ENCODE measurements at places on chromosomes 5 and 9. TPM values are rescaled to one million over a fixed set of nuclear protein-coding genes. Genes with fewer than 3 reads are reported as not detected.
A peak's percentile ranks its signal among the peaks of the same experiment; 100 is the strongest.

DNA sequence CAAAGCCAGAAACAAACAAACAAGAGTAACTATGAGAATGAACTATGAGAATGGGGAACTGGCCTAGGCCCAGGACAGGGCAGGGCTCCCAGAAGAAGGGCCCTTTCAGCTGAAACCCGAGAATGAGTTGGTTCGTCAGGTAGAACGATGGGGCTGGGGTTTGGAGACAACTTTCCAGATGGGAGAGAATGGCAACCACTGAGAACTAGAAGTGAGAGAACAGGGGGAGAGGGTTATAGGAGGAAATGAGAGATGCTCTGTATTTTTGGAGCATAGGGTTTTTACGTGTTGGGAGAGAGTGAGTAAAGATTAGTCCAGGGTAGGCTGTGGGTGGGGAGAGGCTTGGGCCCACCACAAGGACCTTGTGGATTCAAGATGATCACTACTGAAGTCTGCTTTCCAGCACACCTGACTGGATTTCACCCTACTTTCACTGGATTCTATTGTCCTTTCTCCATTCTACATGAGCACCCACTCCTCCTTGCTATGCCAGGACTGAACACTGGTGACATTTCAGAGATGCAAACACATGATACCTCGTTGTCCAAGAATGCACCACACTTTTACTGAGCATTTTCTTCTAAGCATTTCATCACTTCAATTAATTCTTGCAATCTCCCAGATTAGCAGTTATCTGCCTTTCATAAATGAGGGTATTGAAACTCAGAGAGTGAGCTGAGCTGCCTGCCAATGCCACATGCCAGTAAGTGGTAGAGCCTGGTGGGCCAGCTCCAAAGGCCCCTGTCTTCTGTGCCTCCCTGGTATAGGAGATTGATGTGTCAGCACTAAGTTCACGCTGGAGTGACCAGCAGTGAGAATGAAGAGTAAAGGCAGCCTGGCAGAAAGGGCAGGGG, 3.2 kb upstream of the TMEM268 start:
- H3K27me3 ChIP-seq: no peaks in the 10 kb centered on the region
- DNase-seq: no peak
- no peak overlapping the region for H3K4me3 ChIP-seq
- H3K27ac ChIP-seq: no peak overlapping the region

- H3K4me3 ChIP-seq: no peak overlapping the region
- DNase-seq: no peak
- no peak overlapping the region for H3K27ac ChIP-seq
These were observed 231.7 kb upstream of the CDH12 start for GRCh38 chr5:23084815-23085214.

DNA sequence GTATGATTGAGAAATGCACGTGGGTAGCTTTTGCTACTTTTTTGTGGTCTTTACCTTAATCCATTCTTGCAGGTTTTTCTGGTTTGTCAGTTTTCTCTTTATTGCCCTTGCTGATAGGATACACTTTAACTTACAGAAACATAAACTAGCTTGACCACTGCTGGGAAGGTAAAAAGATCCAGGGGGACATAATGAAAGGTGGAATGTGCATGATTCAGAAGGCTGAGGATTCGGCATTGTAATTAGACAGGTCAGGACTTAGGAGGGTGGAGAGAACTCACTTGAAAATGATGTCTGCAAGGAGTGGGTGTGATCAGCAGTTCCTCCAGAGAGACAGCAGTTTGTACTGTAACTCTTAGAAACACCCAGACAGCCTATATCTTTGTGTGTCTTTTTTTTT, 19.8 kb upstream of the TXNDC8 start:
- no peaks in the 10 kb centered on the region for H3K27me3 ChIP-seq
- DNase-seq: no peak
- H3K36me3 ChIP-seq: no peaks in the 10 kb centered on the region
- H3K4me1 ChIP-seq: no peaks in the 10 kb centered on the region
- H3K27ac ChIP-seq: no peak overlapping the region
- no peak overlapping the region for H3K4me3 ChIP-seq

DNA sequence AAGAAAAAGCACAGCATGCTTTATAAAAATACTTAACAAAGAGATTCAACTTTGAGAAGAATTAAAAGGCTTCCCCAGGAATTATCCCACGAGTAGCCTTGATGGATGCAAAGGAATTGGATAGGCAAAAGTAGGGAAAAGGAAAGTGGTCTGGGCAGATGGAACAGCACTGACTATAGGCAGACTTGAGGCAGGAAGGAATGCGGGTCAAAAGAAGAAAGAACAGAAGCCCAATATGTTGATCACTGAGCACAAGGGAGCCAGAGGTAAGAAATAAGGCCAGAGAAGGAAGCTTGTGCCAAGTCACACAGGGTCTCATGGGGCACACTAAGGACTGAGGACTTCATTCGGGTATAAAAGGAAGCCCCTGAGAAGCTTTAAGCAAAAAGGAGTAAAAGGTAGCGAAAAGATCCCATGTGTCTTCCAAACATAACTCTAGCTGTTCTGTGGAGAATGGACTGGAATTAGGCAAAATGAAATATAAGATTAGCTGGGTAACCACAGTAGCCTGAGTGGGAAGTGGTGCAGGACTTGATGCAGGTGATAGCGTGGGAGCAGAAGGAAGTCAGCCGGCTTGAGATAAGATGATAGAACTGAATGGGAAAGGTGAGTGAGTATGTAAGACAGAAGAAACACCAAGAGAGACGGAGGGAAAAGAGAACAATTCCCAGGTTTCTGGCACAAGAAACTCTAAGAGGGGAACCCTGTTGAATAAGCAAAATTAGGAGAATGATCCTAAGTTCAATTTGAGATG, 106.6 kb downstream of the DENND1A start:
- H3K27me3 ChIP-seq: no peaks in the 10 kb centered on the region
- no peak overlapping the region for H3K4me3 ChIP-seq
- no peak overlapping the region for H3K27ac ChIP-seq
- H3K36me3 ChIP-seq: no peaks in the 10 kb centered on the region
- H3K4me1 ChIP-seq: no peaks in the 10 kb centered on the region
- no peak for DNase-seq

- H3K27ac ChIP-seq: no peak overlapping the region
- H3K4me3 ChIP-seq: no peak overlapping the region
- no peaks in the 10 kb centered on the region for H3K27me3 ChIP-seq
- DNase-seq: no peak
- no peaks in the 10 kb centered on the region for H3K4me1 ChIP-seq
These were observed 23.1 kb downstream of the FREM1 start for GRCh38 chr9:14887149-14887548.

DNA sequence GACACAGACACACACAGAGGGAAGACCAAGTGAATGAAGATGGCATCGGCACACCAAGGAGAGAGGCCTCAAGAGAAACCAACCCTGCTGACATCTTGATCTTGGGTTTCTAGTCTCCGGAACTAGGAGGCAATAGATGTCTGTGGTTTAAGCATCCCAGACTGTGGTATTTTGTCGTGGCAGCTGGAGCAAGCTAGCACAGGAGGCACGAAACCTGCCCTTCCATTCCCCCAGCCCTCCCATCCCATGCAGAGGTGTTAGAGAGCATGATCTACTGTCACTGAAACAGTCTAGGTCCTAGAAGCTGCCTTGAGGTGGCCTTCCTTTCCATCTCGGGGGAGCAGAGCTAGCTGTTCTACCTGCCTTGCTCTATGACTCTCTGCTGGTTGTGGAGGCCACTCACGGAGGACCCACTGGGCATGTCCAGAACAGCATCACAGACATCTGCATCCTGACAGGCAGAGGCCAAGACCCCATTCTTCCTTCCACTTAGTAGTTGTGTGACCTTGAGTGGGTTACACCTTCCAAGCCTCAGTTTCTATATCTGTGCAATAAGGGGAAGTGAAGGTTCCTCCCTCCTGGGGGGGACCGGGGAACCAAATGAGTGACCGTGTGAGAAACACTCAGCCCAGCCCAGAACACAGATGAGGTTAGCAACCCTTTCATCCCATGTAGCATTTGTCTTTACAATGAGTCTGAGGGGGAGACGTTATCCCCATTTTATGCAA, 134.3 kb upstream of the BOD1 start:
- no peak overlapping the region for H3K27ac ChIP-seq
- H3K4me1 ChIP-seq: no peaks in the 10 kb centered on the region
- H3K27me3 ChIP-seq: no peaks in the 10 kb centered on the region

- peak overlapping the region; percentile 61 for H3K4me3 ChIP-seq
- no peaks in the 10 kb centered on the region for H3K36me3 ChIP-seq
- H3K27ac ChIP-seq: peak overlapping the region; percentile 94
- peaks cover 62% of the 10 kb centered on the region for H3K27me3 ChIP-seq
- peak; percentile 49 for DNase-seq
These were observed 5.7 kb upstream of the EGFL7 start for GRCh38 chr9:136656795-136657611.

DNA sequence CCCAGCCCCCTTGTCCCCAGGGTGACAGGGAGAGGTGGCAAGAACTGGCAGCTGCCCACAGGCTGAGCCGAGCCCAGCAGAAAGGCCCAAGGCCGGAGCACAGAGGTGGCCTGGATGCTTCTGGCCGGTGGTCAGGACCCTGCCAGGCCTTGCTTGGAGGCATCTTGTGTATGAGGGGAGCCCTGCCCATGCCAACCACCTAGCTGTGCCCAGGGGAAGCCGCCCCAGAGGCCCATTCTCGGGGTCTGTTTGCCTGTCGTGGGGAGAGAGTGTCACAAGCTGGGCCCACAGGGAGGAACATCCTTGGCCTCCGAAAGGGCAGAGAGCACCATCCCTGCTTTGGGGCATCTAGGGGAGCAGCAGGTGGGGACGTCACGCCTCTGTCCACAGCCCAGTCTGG, 10.0 kb downstream of the NKD2 start:
- peak; percentile 38 for DNase-seq
- peaks cover 9% of the 10 kb centered on the region for H3K4me1 ChIP-seq
- H3K4me3 ChIP-seq: no peak overlapping the region
- H3K27ac ChIP-seq: no peak overlapping the region
- no peaks in the 10 kb centered on the region for H3K36me3 ChIP-seq

- H3K4me1 ChIP-seq: peaks cover 27% of the 10 kb centered on the region
- no peak overlapping the region for H3K27ac ChIP-seq
- no peaks in the 10 kb centered on the region for H3K27me3 ChIP-seq
- no peak for DNase-seq
- H3K36me3 ChIP-seq: peaks cover 2% of the 10 kb centered on the region
- no peak overlapping the region for H3K4me3 ChIP-seq
These were observed 1.7 kb upstream of the GNG10 start for GRCh38 chr9:111659691-111660090.

- no peak for DNase-seq
- H3K27me3 ChIP-seq: no peaks in the 10 kb centered on the region
- no peaks in the 10 kb centered on the region for H3K36me3 ChIP-seq
- no peak overlapping the region for H3K27ac ChIP-seq
These were observed 312.8 kb upstream of the CTNND2 start for GRCh38 chr5:12217039-12217438.

The PITX1 gene
- total RNA-seq: 0.47 TPM

GRCh38 chr5:157150995-157151394, 8.3 kb upstream of the MED7 start:
- H3K27ac ChIP-seq: no peak overlapping the region
- H3K4me3 ChIP-seq: no peak overlapping the region
- no peaks in the 10 kb centered on the region for H3K27me3 ChIP-seq
- DNase-seq: no peak
- H3K36me3 ChIP-seq: no peaks in the 10 kb centered on the region

DNA sequence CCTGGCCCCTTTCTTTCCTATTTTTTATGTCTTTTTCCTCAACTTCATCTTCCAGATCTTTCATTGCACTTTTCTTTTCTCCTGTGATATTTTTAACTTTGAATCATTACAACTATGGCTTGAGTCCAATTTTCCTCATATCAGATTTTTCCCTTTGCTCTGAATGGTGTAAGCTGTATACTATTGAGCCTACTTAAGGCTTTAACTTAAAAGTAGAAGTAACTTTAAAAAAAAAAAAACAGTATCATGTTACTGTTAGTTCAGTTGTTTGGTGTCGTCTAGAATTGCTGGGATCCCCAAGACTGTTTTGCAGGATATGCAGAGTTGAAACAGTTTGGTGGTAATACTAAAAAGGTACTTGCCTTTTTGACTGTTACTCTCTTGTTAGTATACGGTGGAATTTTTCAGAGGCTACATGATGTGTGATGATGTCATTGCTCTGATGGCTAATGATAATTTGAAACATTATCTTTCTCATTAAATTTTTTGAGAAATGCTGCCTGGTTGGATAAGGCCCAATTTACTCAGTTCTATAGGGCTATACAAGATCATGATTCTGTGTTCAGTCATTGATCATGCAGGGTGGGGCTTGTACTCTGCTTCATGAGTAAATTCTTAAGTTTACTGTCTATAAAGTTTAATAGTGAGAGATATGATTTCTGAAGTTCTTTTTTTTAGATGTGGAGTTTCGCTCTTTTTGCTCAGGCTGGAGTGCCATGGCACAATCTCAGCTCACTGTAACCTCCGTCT, 8.8 kb downstream of the NAA35 start:
- H3K27me3 ChIP-seq: no peaks in the 10 kb centered on the region
- H3K4me1 ChIP-seq: peaks cover 6% of the 10 kb centered on the region
- peaks cover 46% of the 10 kb centered on the region for H3K36me3 ChIP-seq
- no peak for DNase-seq

The PCDHGA11 gene
- 3.2 TPM for total RNA-seq

DNA sequence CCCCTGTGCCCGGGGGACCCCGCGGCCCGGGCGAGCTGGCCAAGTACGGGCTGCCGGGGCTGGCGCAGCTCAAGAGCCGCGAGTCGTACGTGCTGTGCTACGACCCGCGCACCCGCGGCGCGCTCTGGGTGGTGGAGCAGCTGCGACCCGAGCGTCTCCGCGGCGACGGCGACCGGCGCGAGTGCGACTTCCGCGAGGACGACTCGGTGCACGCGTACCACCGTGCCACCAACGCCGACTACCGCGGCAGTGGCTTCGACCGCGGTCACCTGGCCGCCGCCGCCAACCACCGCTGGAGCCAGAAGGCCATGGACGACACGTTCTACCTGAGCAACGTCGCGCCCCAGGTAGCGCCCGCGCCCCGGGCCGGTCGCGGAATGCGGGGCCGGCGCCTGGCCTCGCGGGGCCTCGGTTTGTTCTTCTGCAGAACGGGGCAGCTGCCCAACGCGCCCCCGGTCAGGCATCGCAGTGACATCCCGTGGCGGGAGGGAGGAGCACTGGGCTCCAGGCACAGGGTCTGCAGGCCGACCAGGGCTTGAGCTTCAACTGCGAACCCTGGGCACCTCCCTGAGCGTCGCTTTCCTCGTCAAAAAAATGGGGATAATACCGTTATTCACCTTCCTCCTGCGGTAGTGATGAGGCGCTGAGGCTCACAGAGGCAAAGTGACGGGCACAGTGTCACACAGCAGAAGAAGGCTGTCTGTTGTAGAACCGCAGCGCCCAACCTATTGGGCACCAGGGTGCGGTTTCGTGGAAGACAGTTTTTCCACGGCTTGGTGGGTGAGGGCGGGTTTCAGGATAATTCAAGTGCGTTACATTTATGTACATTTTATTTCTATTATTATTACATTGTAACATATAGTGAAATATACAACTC, 777 bp downstream of the ENDOG start:
- no peaks in the 10 kb centered on the region for H3K27me3 ChIP-seq
- H3K27ac ChIP-seq: peak overlapping the region; percentile 89
- peaks cover 34% of the 10 kb centered on the region for H3K36me3 ChIP-seq
- H3K4me3 ChIP-seq: peak overlapping the region; percentile 75
- H3K4me1 ChIP-seq: peaks cover 13% of the 10 kb centered on the region
